ENCODE measurements at places on chromosomes 11 and 22.

GRCh38 chr11:14029440-14029839, 66.9 kb downstream of the SPON1 start:
- no peak for DNase-seq

DNA sequence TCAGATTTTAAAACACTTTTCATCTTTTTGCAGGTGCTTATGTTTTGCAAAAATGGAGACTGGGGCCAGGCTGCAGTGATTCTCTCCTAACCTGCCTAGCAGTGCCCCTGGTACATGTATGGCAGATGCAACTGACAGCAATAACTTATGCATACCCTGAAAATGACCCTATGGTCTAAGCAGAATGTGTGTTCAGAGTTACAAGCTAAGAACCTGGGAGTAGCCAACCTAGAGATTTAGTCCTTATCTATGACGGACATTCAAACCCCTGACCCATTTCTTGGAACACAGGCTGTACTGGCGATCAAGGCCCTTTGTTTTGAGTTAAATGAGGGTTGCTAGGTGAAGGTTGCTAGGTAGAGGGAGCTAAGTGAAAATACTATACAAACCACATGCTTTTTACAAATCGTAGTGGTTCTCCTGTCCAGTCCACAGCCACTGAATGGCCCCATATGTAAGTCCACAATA, 184.9 kb upstream of the SESN3 start:
- DNase-seq: no peak

- no peak for DNase-seq
Observed at GRCh38 chr11:33942954-33943353, 51.1 kb upstream of the LMO2 start.

DNA sequence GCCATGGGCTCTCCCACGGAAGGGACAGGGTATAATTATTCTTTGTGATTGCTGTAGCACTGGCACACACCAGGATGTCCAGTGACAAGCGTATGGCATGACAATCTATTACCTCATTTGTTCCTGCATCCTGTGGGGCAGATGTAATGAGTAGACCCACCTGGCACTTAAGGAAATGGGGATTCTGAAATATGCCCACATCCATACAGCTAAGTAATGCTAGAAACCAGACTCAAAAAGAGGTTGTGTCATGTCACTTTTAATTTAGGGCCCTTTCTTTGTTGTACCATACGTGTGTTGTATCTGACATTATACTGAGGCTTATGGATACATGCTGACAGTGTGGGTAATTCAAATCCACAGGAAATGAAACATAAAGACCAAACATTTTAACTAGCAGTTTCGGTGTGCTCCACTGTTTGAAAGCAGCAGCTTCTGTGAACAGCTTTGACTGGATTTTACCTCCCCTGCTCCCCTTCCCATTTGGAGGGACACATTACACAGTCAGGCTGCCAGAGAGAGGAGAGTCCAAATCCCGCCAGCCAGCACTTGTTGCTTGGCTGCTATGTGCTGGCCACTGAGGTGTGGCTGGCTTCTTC, 21.2 kb downstream of the GRAMD1B start:
- DNase-seq: no peak

- no peak for DNase-seq
Observed at GRCh38 chr11:120331301-120331996, 4.8 kb upstream of the ARHGEF12 start.

Data from stimulated activated CD8-positive, alpha-beta memory T cell treated with anti-CD3 and anti-CD28 coated beads, Interleukin-7, amount 100 ng/mL, for 48 hours (primary cell).